ENCODE measurements at places on chromosomes 4 and X. TPM values are rescaled to one million over a fixed set of nuclear protein-coding genes. Genes with fewer than 3 reads are reported as not detected.

Gene PCDH11X
- not detected for total RNA-seq

Gene GLOD5
- not detected for total RNA-seq

Gene SMIM10
- 1.1 TPM for total RNA-seq

Gene SHROOM4
- total RNA-seq = not detected

- no peak overlapping the region for H3K27ac ChIP-seq
- no peaks in the 10 kb centered on the region for H3K27me3 ChIP-seq
- H3K4me1 ChIP-seq = no peaks in the 10 kb centered on the region
- no peaks in the 10 kb centered on the region for H3K36me3 ChIP-seq
- DNase-seq = no peak
Measured at GRCh38 chr4:104205116-104205515, 289.6 kb downstream of the CXXC4 start.

DNA sequence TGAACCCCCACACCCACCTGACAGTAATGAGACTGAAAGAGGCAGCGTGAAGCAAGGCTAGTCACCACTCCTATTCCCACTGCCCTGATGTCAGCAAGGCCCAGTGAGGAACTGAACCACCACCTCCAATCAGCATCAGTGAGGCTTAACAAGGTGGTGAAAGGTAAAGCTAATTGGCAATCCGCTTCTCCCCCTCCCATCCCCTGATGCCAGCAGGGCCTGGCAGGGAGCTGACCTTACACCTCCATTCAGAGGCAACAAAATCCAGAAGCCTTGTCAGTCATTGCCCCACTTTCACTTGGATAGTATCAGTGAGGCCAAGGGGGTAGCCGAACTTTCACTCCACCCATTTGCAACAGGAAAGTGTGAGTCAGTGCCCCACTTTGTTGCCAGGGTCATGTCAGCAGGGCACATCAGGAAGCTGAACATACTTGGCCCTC is 60.8 kb downstream of the AWAT2 start:
- no peaks in the 10 kb centered on the region for H3K4me1 ChIP-seq
- H3K36me3 ChIP-seq = no peaks in the 10 kb centered on the region
- no peak overlapping the region for H3K4me3 ChIP-seq
- DNase-seq = no peak
- peaks cover under 1% of the 10 kb centered on the region for H3K27me3 ChIP-seq

DNA sequence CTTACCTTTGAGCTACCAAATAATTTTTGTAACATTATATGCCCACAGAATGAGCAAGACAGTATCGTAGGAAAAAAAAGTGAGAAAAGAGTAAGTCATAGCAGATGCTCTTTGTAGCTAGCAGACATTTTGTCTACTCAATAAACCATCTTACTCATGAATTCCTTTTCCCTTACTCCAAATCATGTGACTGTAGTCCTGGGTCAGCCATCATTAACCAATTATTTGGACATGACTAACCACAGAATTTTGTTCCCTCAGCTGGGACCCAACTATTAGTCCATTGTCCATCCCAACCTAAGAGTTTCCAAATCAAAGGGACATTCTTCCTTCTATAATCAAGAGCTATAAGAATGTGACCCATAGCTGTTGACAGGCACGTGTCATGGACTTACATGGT is 11.4 kb downstream of the UBE2D3 start:
- H3K4me3 ChIP-seq = no peak overlapping the region
- H3K27me3 ChIP-seq = no peaks in the 10 kb centered on the region
- peaks cover 67% of the 10 kb centered on the region for H3K36me3 ChIP-seq
- H3K4me1 ChIP-seq = peaks cover 81% of the 10 kb centered on the region
- DNase-seq = no peak

GRCh38 chr4:102447413-102447812 is 53.7 kb upstream of the NFKB1 start:
- no peaks in the 10 kb centered on the region for H3K36me3 ChIP-seq
- peak overlapping the region; percentile 7 for H3K4me3 ChIP-seq
- H3K27me3 ChIP-seq = no peaks in the 10 kb centered on the region
- peaks cover 33% of the 10 kb centered on the region for H3K4me1 ChIP-seq
- DNase-seq = peak; percentile 52
